IMR-90 (cell line): ENCODE measurements at places on chromosomes 1 and 21. TPM values are rescaled to one million over a fixed set of nuclear protein-coding genes. Genes with fewer than 3 reads are reported as not detected.

Gene CHIA
- not detected in 2 replicates for polyA plus RNA-seq

Gene GBP6
- not detected in 2 replicates for polyA plus RNA-seq

Gene NT5C1A
- polyA plus RNA-seq: not detected in 2 replicates

DNA sequence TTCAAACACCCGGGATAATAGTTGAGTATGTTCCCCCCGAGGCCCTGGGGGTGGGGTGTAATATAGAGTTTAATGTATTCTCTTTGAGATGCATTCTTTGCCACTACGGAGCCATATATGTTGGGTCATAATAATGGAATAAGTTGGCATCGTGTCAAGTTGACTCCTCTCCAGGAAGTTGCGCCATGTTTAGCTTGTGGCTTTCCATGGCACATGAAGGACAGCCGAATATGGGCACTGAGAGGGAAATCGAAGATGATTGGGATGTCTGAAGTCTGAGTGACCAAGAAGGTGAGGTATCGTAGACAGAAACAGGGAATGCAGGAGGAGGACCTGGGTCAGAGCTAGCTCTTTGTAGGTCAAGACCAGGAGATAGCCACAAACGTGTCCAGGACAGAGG is 92.6 kb downstream of the PAX7 start:
- H3K36me3 ChIP-seq: no peaks in the 10 kb centered on the region
- DNase-seq: no peak
- no peak overlapping the region for H3K27ac ChIP-seq
- H3K27me3 ChIP-seq: peaks cover 24% of the 10 kb centered on the region
- H3K4me3 ChIP-seq: no peak overlapping the region

- H3K4me3 ChIP-seq: no peak overlapping the region
- no peak for DNase-seq
- H3K27me3 ChIP-seq: no peaks in the 10 kb centered on the region
- no peak overlapping the region for H3K27ac ChIP-seq
Measured at GRCh38 chr21:18350216-18350615, 53.4 kb downstream of the TMPRSS15 start.
